Fibroblast of villous mesenchyme (primary cell): ENCODE measurements at places on chromosomes 7 and 10. TPM values are rescaled to one million over a fixed set of nuclear protein-coding genes. Genes with fewer than 3 reads are reported as not detected.
A peak's percentile ranks its signal among the peaks of the same experiment; 100 is the strongest.

The RAB11FIP2 gene
- total RNA-seq, result 25.1 and 28.5 TPM in 2 replicates

The AKAP9 gene
- total RNA-seq, result 43.2 and 49.2 TPM in 2 replicates

The DCLRE1A gene
- 4.2 and 6.5 TPM in 2 replicates for total RNA-seq

DNA sequence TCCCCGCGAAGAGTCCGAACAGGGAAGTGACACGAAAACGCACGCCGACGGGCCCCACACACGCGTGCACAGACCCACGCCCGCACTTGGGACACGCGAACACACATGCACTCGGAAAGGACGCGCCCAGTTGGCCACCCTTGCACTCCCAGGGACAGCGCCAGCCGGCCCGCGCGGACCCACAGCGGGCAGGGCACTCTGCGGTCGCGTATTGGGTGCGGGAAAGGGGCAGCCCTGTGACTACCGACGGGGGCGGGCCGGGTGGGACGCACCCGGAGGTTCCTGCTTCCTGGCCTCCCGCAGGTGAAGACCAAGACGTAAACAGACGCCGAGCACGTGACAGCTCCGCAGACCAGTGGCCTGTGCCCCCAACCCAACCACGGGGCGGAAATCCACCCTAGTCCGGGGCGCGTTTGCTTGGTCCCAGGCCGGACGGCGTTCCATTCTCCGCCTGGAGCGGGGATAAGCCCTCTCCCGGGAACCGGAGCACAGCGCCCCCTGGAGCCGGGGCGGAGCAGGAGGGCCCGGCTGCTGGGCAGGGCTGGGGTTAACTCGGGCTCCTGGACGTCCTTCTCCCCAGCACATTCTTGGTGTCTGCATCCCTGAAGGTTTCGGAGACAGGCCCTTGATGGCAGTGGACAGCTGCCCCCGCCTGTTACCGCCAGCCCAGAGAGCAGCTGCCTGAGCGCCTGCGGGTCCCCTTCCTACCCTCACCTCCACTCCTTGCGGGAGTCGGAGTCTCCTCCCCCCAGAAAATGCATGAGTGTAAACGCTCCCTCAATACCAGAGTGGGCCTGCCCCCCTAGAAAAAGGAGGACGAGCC lies 2.0 kb upstream of the LZTS2 start:
- DNase-seq, result peak; percentile 77

- DNase-seq, result no peak
These were observed 25.7 kb downstream of the FAM13C start for GRCh38 chr10:59336632-59337031.

DNA sequence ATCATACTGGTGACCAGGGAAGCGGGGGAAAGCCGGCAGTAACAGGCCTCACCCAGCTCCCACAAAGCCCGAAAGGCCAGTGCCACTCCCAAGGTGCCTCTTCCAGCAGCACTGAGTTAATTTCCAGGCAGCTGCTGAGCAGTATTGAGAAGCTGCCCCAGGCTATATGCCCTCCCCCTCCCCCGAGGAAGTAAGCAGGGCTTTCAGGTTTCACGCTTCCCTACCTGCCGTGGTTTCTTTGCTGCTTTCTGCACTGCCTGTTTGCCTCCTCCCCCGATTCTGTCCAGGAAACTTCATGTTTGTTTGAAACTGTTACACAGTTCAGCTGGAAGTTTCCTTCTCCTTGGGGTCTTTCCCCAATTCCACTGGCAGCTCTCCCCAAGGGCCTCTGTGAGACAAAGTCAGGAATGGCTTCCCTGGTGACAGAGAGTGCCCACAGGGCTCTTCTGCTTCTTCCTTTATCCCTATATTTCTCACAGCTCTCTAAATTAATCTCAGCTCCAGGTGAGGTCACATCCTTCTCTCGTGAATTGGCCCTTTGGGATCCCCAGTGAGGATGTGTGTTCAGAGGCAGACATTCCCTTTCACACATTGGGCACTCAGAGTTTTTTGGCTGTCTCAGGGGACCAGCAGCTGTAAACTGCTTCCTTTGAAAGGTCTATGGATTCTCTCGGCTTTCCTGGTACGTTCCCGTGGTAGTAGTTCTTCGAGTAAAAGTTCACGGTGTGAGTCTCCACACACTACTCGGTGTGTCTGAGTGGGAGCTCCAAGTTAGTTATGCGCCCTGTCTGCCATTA lies 19.4 kb downstream of the C1GALT1 start:
- no peak for DNase-seq

DNA sequence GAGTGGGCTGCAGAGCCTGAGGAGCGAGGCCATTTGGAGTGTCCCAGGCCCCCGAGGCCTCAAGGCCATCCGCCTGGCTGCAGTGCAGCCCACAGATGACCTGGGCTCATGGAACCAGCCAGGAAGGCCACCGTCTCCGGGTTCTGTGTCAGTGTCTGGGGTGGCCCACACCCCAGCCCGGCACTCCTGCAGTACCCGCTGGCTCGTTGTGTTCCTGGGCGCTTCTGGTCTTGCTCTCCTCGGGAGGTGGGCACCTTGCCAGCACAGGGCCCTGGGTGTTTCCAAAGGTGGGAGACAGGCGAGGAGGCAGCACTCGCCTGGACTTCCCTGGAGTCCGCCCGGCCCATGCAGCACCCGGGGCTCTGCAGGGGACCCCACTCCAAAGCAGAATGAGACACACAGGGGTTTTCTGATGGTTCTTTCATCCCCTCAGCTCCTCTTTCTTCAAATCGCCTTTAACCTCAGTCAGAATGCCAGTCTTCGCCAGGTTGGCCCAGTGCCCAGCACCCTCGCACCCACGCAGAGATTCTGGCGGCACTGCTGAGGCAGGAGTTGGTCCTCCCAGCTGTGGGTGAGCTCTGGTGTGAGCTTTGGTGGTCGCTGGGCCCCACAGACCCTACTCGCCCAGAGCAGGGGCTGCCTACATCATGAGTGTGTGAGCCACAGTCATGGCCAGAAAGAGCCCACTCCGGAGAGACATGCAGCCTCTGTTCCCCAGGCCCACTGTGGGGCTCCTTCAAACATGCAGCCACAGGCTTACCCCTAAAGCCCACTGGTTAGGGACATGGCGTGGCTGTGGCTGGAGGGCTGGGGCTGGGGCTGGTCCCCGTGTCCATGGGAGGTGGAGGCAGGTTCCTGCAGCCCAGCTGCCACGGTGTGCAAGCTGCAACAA lies 155.7 kb downstream of the EBF3 start:
- no peak for DNase-seq
